ENCODE measurements at places on chromosomes 12 and 14. TPM values are rescaled to one million over a fixed set of nuclear protein-coding genes. Genes with fewer than 3 reads are reported as not detected.

The C14orf132 gene
- total RNA-seq, result 5.3 TPM

The CCER1 gene
- not detected for total RNA-seq

The TAPBPL gene
- 4.5 TPM for total RNA-seq

The RASSF9 gene
- total RNA-seq, result 0.46 TPM

The GDF3 gene
- not detected for total RNA-seq

The VDR gene
- total RNA-seq, result 3.9 TPM

The SLC25A47 gene
- total RNA-seq, result not detected

The C12orf50 gene
- total RNA-seq, result not detected

The KLHL33 gene
- total RNA-seq, result not detected

The RTL1 gene
- 0.33 TPM for total RNA-seq

The GAS2L3 gene
- total RNA-seq, result 8.3 TPM

The CAPS2 gene
- 1.4 TPM for total RNA-seq

The MANSC4 gene
- total RNA-seq, result not detected

The LIN7A gene
- 0.62 TPM for total RNA-seq

The OR4E2 gene
- total RNA-seq, result not detected

The SART3 gene
- total RNA-seq, result 41.9 TPM

The PPP1R1A gene
- 0.08 TPM for total RNA-seq

The SOAT2 gene
- 0.26 TPM for total RNA-seq

The ACADS gene
- total RNA-seq, result 10.1 TPM

The DDN gene
- 0.69 TPM for total RNA-seq

The KRT86 gene
- 30.3 TPM for total RNA-seq

Data from A549 treated with DMSO at 1 μM for 4 hours (cell line).